ENCODE measurements at places on chromosomes 1 and 21.
A peak's percentile ranks its signal among the peaks of the same experiment; 100 is the strongest.

GRCh38 chr1:54376430-54377039 is 29.7 kb downstream of the SSBP3 start:
- DNase-seq, result no peak

DNA sequence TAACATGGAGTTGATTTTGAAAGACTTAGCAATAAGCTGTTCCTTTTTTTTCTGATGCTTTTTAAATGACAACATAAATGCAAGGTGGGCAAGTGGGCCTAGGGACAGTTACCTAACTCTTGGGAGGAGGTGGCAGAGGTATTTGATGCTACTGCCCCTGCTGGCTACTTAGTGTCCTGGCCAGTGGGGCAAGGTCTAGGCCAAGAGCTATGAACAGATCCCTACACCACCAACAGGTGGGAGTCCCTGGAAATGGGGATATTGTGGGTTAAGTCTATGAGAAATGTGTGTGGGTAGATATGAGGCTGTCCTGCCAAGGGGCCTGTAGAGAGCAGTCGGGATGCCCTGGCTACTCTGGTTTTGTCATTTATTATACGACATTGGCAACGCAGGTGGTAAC is 31.3 kb upstream of the B3GALT5 start:
- peak; percentile 35 for DNase-seq

- no peak for DNase-seq
These were observed 32.4 kb upstream of the SERTAD4 start for GRCh38 chr1:210200124-210200736.

DNA sequence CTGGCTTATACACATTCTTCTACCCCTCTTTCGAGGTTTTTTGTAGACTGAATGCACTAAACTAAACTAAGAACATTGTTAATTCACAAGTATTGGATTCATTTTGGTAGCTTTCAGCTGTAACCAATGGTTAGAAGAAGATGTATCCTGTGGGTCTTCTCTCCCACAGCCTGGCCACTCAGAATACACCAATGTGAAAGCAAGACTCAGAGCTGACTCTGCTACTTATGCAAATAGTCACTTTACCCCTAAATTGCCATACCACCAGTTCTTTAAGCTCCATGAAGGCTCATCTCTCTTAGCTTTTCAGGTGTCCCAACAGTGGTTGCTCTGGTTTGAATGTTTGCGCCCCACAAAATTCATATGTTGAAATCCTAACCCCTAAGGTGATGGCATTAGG is 60.1 kb downstream of the RGS13 start:
- no peak for DNase-seq

- no peak for DNase-seq
These were observed 22.6 kb downstream of the GPR157 start for GRCh38 chr1:9106286-9106685.

DNA sequence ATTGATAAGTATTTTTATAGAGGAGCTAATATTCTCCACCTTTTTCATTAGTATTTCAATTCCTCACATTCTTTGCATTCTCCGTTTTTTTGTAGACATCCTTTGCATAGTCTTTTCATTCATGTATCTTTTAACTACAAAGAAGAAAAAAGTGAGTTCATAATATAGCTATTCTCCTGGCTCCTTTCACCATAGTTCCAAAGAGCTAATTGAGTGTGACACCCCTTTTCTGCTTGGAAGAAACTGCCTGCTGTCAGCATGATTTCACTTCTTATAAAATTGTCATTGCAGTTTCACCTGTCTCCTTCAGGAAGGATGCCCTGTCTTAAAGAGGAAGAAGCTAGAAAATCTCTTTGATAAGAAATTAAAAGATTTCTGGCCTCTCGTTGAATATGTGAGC is 991.1 kb downstream of the KCNT2 start:
- no peak for DNase-seq

DNA sequence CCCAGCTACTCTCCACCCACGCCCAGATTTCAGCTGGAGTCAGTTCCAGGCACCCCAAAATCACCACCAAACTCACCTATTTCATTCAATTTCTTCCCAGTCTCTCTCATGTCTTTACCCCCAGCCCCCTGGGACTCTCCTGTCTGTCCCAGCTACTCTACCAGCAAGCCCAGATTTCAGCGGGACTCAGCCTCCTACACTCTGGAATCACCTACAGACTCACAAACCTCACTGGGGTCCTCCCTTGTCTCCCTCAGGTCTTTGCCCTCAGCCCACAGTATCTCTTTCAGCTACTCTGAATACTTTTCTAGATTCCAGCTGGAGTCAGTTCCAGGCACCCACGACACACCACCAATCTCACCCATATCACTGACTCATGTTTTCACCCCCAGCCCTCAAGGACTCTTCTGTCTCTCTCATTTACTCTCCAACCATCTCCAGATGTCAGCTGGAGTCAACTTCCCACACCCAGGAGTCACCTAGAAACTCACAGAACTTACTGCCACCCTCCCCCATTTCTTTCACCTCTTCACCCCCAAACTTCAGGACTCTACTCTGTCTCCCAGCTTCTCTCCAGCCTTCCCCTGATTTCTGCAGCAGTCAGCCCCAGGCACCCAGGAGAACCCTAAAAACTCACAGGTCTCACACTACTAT is 1529.3 kb upstream of the TPTE start:
- DNase-seq, result peak; percentile 94

DNA sequence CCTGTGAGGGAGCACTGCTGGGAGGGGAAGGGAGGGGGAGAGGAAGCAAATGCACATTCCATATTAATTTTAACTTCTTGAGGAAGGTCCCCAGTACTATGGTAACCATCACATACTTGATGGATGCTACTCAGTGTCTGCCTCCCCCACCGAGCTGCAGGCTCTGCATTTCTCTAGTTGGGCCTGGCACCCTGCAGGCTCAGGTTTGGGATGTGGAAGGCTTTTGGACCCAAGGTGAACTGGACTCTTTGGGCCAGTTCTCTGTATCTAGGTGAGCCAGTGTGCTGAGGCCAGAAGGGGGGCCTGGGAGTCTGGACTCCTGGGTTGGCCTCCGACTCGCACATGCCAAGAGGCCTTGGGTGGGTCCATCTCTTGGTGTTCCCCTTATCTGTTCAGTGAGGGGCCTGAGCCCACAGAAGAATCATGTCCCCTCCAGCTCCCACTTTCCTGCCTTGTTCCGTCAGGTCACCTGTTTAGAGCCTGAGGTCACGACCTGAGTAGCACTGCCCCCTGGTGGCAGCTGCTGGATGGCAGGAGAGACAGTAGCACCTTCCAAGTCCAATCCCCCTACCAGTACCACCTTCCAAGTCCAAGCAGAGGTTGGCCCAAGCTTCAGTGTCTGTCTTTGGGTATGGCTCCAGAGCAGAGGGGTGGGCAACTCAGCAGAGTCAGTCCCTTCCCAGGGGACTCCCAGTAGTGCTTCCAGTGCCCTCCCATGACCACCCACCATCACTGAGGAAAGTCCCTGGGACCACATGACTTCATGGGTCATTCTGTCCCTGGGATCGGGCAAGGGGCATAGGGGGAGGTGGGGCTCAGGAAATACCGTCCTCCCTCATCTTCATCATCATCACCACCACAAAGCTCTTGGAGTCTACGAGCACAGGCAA is 241.8 kb downstream of the TRABD2B start:
- peak; percentile 33 for DNase-seq

DNA sequence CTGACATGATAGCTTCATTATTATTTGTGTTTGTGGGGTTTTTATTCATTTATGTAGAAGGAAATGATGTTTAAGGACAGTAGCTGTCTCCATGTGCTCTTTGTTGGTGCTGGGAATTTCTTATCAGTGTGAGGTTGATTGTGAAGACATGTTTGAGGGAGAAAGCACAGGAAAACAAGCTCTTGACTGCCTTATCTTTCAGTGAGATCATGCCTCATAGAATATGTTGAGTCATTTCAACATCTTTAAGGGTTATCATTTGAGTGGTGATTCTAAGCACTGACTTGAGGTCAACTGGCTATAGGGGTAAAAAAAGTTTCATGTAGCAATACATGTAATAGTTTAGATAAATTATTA is 405.1 kb upstream of the ADAMTS5 start:
- no peak for DNase-seq

DNA sequence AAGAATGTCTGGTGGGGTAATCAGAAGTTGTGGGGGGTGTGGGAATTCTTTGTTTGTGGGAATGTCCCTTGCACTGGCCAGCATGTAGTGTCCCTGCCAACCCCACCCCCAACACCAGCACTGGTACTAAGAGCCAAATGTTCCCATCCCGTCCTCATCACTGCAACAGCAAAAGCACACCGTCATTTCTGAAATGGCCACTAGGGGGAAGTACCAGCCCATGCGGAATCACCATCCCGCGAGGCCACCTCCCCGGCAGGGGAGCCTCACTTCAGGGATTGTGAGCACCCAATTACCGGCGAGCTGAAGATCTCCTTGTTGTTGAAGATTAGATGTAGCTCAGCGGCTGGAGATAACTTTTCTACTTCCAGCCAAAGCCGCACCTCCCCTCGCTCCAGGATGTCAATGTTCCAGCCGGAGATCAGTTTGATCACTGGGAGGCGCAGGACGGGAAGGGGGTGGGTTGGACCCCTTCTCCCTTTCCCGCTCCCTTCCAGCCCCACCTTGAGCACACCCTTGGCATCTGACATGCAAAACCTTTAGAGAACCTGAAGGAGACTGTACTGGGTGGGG is 41.0 kb downstream of the MYOM3 start:
- DNase-seq, result peak; percentile 71
